ENCODE measurements at places on chromosomes 16 and 17. TPM values are rescaled to one million over a fixed set of nuclear protein-coding genes. Genes with fewer than 3 reads are reported as not detected.

The CTRB1 gene
- total RNA-seq, result not detected

The TBC1D26 gene
- total RNA-seq, result not detected

The SCGB1C2 gene
- not detected for total RNA-seq

The SMIM5 gene
- total RNA-seq, result not detected

The KRT28 gene
- not detected for total RNA-seq

All from aortic smooth muscle cell (primary cell).